ENCODE measurements at places on chromosomes 12 and 14. TPM values are rescaled to one million over a fixed set of nuclear protein-coding genes. Genes with fewer than 3 reads are reported as not detected.

The SLC17A8 gene
- total RNA-seq: not detected

The REC8 gene
- 62.1 TPM for total RNA-seq

The FOXN4 gene
- total RNA-seq: not detected

The SRGAP1 gene
- 0.22 TPM for total RNA-seq

The GOLGA3 gene
- 66.0 TPM for total RNA-seq

The PLEK2 gene
- not detected for total RNA-seq

The VRTN gene
- total RNA-seq: not detected

The MGST1 gene
- not detected for total RNA-seq

The HEATR5A gene
- 22.1 TPM for total RNA-seq

The HOXC9 gene
- not detected for total RNA-seq

The SMARCC2 gene
- 198 TPM for total RNA-seq

- no peak overlapping the region for H3K27ac ChIP-seq
- DNase-seq: no peak
Measured at GRCh38 chr14:76706811-76707210, 54.5 kb upstream of the VASH1 start.

GRCh38 chr12:74579446-74579845 is 41.8 kb downstream of the ATXN7L3B start:
- H3K27ac ChIP-seq: no peak overlapping the region
- H3K4me3 ChIP-seq: no peak overlapping the region
- H3K4me1 ChIP-seq: no peaks in the 10 kb centered on the region
- DNase-seq: no peak
- no peaks in the 10 kb centered on the region for H3K27me3 ChIP-seq
- no peaks in the 10 kb centered on the region for H3K36me3 ChIP-seq

DNA sequence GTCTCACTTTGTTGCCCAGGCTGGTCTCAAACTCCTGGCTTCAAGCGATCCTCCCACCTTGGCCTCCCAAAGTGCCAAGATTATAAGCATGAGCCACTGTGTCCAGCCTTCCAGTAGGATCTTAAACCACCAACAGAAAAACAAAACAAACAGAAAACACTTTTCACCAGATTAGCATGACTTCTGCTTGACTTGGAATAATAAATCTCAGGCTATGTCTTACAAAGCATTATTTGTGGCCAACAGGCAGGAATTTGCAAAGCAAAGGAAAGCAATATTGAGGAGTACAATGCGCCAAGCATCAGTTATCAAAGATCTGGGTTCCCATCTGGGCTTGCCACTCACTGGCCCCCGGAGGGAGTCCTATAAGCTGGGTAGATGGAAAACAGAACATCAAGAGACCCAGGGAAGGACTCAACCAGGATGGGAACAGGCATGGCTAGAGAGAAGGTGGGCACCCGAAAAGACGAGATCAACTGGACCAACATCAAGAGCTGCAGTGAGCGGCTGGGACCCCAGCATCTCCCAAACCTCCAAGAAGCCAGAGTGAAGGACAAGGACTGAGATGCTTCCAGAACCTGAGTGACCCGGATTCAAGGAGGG is 101.2 kb downstream of the TMEM30B start:
- H3K27me3 ChIP-seq: peaks cover 4% of the 10 kb centered on the region
- DNase-seq: no peak
- H3K4me1 ChIP-seq: no peaks in the 10 kb centered on the region
- H3K4me3 ChIP-seq: no peak overlapping the region
- no peak overlapping the region for H3K27ac ChIP-seq

DNA sequence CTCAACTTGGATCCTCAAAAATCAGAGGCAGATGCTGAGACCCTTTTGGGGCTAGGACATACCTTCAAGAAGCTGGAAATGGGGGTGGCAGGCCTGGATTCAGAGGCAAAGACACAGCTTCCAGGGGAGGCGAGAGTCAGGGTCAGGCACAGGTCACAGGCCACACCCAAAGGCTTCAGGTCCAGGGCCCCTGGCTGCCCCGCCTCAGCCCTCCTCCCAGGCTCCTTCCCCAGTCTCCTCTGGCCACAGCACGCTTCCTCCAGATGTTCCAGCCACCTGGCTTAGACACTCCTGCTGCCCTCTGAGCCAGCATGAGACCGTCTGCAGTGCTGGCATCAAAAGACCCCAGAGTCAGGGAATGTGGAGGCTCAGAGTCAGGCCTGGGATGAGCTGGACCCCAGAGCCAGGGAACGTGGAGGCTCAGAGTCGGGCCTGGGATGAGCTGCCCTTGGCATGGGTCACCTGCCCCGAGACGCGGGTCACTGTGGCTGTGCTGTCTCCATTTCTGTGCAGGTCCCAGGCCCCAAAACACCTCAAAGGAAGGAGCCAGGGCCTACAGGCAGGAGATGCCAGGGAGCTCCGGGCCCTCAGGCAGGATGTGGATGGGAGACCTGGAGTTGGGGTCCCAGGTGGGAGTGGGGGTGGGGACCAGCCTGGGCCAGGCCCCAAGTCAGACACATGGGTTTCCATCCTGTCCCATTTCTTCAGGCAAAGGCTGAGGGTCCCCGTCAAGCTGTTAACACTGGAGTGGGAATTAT is 58.9 kb downstream of the DIO3 start:
- no peaks in the 10 kb centered on the region for H3K27me3 ChIP-seq
- H3K4me1 ChIP-seq: no peaks in the 10 kb centered on the region
- H3K27ac ChIP-seq: no peak overlapping the region

DNA sequence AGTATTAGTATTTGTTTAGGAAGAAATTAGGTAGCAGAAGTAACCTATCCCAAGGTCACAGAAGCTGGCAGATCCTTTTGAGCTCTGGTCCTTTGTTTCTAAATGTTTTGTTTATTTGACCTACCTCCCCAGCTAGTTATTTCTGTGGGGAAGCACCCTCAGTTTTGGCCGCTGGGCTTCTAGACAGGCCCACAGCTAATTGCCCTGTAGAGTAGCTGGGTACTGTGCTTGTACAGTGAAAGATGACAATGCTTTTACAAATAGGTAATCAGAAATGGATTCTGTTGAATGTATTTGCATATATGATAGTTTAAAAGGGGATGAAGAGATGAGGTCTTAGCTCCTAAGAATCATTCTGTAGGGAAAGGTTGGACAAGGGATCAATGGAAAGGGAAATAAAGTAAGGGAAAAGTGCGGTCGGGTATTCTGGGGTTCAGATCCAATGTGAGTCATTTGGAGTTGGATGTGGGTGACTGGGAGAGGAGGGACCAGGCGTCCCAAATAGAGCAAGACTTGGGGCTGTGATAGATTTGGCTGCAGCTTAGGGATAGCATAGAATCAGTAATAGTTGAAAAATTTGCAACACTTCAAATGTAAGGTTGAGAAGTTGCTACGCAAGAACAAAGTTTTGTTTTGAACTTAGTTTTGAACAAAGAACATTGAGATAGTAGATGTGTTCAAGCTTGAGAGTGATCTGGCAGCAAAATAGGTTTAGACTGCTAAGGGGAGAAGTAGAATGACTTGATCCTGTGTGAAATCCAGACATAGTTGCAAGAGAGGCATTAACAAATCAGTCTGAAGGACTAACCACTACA is 3.6 kb downstream of the NUDT4 start:
- H3K27ac ChIP-seq: no peak overlapping the region
- no peak overlapping the region for H3K4me3 ChIP-seq
- no peaks in the 10 kb centered on the region for H3K27me3 ChIP-seq

DNA sequence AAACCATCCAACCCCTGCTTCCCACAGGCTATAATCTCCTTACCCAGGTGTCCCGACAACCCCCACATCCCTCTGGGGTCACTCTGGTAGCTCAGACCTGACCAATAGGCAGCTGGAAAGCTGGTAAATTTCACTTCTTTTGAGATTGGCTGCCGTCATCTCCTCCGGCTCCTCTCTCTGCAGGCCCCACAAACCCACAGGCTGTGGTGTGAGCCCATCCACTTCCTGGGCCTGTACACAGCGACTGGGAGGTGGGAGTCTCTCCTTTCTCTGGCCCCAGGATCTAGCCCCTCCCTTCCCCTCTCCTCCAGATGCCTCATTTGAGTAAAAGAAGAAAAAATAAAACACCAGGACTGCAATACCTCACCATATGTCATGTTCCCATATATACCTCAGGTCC is 709 bp downstream of the INHBC start:
- H3K36me3 ChIP-seq: no peaks in the 10 kb centered on the region
- no peak overlapping the region for H3K27ac ChIP-seq
- H3K4me3 ChIP-seq: no peak overlapping the region
- DNase-seq: no peak
- H3K4me1 ChIP-seq: peaks cover 6% of the 10 kb centered on the region

- H3K27ac ChIP-seq: no peak overlapping the region
- H3K36me3 ChIP-seq: peaks cover 15% of the 10 kb centered on the region
- no peak overlapping the region for H3K4me3 ChIP-seq
Measured at GRCh38 chr12:7154901-7155470, 24.8 kb downstream of the CLSTN3 start.

DNA sequence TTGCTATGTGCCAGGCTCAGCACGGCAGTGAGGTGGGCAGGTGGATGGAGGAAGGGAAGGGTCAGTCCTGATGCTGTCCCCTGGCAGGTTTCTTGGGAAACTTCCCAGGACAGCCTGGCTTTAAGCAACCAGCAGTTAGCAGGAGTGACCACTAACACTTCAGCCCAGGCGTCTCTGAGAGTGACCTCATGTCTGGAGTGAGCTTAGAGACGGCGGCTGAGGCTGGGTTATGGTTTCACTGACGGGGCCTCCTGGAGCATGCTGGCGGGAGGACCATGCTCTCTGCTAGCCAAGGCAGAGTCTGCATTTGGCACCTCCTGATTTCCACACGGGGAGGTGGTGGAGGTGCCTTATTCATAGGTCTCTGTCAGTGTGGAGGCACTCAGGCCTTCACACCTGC is 2.5 kb downstream of the HHIPL1 start:
- no peaks in the 10 kb centered on the region for H3K36me3 ChIP-seq
- H3K27me3 ChIP-seq: peaks cover 15% of the 10 kb centered on the region
- peaks cover 3% of the 10 kb centered on the region for H3K4me1 ChIP-seq
- no peak overlapping the region for H3K4me3 ChIP-seq

- no peaks in the 10 kb centered on the region for H3K4me1 ChIP-seq
- no peak overlapping the region for H3K4me3 ChIP-seq
- no peaks in the 10 kb centered on the region for H3K36me3 ChIP-seq
- DNase-seq: no peak
- no peak overlapping the region for H3K27ac ChIP-seq
Measured at GRCh38 chr14:71804992-71805391, 127.2 kb upstream of the RGS6 start.

- no peaks in the 10 kb centered on the region for H3K4me1 ChIP-seq
- H3K27me3 ChIP-seq: no peaks in the 10 kb centered on the region
- H3K36me3 ChIP-seq: no peaks in the 10 kb centered on the region
- H3K27ac ChIP-seq: no peak overlapping the region
Measured at GRCh38 chr14:104268295-104268694, 129.9 kb downstream of the KIF26A start.

GRCh38 chr14:93930989-93931307 is 3.8 kb downstream of the FAM181A start:
- no peak overlapping the region for H3K27ac ChIP-seq
- no peaks in the 10 kb centered on the region for H3K36me3 ChIP-seq
- no peaks in the 10 kb centered on the region for H3K27me3 ChIP-seq
- no peak for DNase-seq
- H3K4me3 ChIP-seq: no peak overlapping the region

DNA sequence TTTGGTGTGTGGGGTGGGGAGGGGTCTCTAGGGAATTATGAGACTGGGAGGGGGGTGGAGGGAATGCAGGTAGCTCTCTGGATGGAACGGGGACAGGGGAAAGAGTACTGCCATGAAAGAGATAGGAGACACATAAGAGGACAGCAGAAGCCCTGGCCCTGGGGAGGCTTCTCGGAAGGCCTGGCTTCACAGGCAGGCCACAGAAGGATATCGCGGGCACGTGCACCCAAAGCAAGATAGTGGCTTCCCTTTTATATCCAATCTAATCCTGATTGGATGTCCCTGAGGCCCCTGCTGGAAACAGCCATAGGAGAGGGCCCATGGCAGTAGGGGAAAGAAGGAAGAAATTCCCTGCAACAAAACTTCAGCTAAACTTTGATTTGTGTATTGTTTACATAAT is 113.5 kb downstream of the GCH1 start:
- no peaks in the 10 kb centered on the region for H3K4me1 ChIP-seq
- H3K4me3 ChIP-seq: no peak overlapping the region
- no peaks in the 10 kb centered on the region for H3K27me3 ChIP-seq
- no peak for DNase-seq

DNA sequence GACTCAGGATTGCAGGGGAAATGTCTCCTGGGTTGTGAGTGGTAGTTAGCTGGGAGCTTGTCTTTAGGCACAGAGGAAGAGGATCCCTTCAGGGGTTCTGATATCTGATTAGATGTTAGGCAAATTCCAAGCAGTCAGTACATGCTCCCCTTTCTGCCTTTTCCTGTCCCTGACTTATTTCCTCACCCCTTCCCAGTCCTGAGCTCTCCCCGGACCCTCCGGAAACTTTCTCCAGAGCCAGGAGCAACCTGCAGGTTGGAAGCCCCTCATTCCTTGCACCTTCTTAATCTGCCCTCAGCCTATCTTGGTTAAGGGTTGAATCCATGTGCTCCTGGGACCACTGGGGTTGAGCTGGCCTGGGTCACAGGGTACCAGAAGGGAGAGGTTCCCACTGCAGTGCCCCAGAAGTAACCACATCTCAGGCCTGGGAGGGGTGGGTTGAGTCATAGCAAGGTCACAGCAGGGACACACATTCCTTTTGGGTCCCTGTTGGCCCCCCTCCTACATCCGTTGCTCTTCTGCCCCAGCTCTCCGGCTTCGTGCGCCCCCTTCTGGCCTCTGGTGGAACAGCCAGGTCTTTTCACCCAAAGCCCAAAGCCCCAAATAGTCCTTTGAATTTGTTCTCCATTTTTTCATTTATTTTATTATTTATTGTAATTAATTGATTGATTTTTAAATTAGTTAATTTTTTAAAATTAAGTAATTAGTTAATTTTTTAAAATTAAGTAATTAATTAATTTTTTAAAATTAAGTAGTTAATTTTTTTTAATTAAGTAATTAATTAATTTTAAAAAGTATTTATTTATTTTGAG is 1.8 kb downstream of the IGFBP6 start:
- peaks cover 48% of the 10 kb centered on the region for H3K4me1 ChIP-seq
- H3K4me3 ChIP-seq: no peak overlapping the region
- H3K27me3 ChIP-seq: peaks cover 3% of the 10 kb centered on the region
- peak; percentile 87 for DNase-seq

- no peak overlapping the region for H3K27ac ChIP-seq
- no peak for DNase-seq
- H3K27me3 ChIP-seq: no peaks in the 10 kb centered on the region
- no peaks in the 10 kb centered on the region for H3K4me1 ChIP-seq
Measured at GRCh38 chr14:54599966-54600716, 33.2 kb downstream of the SAMD4A start.

- no peaks in the 10 kb centered on the region for H3K27me3 ChIP-seq
- no peak for DNase-seq
- H3K27ac ChIP-seq: no peak overlapping the region
- H3K36me3 ChIP-seq: peaks cover 18% of the 10 kb centered on the region
- no peaks in the 10 kb centered on the region for H3K4me1 ChIP-seq
Measured at GRCh38 chr12:56670836-56671235, 17.2 kb downstream of the PTGES3 start.

DNA sequence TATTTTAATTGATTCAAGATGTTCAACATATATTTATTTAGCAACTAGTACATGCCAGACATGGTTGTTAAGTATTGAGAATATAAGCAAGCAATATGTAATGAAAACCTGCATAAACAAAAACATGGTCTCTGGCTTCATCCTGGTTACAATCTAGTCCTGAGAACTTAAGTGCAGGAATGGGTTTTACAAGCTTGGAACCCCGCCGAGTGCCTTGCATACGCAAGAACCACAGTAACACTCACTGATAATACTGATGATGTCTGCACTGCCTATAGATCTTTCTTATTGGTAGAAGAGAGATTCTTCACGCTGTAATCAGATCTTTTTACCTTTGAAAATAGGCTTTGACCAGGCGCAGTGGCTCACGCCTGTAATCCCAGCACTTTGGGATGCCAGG is 22.9 kb upstream of the CALM1 start:
- H3K27ac ChIP-seq: no peak overlapping the region
- H3K36me3 ChIP-seq: no peaks in the 10 kb centered on the region
- H3K4me1 ChIP-seq: no peaks in the 10 kb centered on the region

Data from B cell (primary cell).